NCI-H2081 treated with DMSO at 0.1 percent for 48 hours (cell line): ENCODE measurements at places on chromosomes 16 and 17.

DNA sequence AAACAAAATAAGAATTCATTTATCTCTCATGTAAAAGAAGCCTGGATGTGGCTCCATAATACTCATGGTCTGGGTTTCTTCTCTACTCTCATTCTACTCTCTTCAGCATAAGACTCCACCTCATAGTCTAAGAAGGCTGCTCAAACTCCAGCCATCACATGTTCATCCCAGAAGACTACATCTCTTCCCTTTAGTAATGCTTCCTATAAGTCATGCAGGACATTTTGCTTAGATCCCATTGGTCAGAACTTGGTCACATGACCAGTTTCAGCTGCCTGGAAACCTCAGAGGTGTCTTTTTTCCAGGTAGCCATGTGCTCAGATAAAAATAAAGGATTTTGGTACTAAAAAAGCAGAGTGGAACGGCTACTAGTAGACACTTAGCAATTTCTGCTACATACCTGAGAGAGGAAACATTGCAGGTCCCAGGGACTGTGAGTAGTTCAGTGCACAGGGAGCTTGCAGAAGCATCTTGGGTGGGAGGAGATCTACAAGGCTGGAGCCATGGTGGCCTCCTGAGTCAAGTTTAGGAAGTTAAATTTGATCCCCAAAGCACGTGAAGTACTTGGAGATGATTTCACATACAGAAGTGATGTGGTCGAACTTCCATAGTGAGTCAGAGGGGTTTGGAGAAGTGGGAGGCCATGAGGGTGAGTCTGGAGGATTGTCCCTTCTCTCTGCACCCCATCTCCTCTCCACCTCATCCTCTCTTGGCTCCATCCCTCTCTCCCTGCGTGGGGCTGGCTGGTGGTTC is 110.2 kb downstream of the CCDC182 start:
- DNase-seq: no peak

DNA sequence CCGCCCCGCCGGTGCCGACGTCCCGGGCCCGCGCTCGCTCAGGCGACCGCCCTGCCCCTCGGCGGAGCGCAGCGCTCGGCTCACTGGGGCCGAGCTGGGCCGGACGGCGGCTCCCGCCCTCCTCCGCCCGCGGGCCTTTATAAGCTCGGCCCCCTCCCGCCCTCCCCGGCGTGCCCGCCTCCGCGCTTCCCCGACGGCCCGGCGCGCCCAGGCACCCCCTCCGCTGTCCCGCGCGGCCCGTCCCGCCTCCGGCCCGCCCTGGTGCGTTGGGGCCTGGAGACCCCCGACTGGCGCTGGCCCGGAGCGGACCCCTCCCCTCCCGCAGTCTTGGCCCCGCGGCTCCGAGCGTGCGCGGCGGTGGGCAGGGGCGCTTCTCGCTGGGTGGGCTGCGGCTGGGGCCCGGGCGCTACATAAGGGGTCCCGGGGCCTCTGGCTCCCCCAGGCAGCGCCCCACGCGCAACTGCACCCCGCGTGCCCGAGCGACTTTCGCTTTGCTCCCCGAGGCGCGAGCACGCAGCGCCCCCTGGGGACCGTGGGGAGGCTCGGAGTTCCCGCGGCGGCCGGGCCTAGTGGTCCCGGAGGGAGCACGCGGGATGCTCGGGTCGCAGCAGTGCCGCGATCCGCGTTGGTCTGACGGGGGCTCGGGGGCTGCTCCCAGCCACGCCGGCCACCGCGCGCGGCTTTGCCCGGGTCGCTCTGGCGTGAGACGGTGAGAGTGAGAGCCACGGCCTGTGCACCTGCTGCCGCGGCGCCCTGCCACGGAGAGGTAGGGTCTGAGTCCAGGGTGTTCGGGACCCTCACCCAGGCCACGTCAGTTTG is at the start of gene PIEZO1:
TSS of gene PIEZO1 (minus strand) at position 115 of the 819 bp plus-strand sequence. CDS start 256 bp downstream, outside the sequence.
- no peak for DNase-seq

DNA sequence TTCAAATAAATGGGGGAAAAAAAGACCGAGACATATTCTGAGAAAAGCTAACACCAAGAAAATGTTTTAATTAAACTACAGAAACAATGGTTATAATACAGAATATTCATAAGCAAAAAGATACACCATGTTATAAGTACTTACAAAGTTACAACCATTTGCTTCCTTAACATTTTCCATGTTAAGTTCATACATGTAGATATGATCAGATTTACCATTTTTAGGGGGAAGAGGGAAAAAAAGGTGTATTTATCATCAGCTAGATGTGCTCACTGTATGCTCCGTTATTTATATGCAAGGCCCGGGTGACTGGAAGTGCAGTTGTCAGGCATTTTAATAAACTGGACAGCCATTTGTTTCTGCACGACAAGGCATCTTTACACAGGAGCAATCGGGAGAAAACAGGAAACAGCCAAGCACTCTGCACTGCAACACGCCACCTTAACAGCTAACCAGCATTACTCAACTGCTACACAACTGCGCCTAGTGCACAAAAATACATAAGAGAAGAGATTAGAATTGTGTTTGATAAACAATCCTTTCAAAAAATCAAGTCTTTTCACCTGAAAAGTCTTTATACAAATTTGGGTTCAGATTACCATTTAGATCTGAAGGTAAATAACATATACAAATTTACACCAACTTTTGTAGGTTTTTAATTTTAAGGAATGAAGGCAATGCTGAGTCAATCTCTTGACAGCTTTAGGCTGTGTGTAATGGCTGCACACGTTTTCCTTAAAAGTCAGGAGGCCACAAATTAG is 2.9 kb downstream of the SRSF2 start:
- no peak for DNase-seq

DNA sequence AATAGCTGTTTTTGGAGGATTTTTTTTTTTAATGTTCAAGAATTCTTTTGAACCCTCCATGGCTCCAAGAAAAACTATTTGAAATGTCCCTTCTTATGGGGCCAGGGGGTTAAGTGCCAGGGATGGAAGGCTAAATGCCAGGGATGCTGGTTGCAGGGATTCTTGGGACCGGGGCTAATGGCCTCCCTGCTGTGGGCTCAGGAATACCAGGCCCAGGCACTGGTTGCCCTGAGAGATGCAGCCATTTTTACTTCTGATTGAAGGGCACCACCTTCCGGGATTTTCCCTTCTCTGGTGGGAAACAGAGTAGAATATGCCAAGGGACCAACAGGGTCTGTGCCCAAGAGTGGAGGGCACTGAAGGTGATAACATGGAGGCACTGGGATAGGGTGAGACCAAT is 10.9 kb upstream of the KAT7 start:
- no peak for DNase-seq

GRCh38 chr17:36722903-36723263 is 121.5 kb downstream of the MRM1 start:
- no peak for DNase-seq

GRCh38 chr17:59746849-59747445 is 39.5 kb downstream of the VMP1 start:
- no peak for DNase-seq

- no peak for DNase-seq
Observed at GRCh38 chr17:82350182-82351030, 8.6 kb upstream of the TEX19 start.

- DNase-seq: no peak
Observed at GRCh38 chr17:55743103-55743679, 7.7 kb upstream of the PCTP start.

GRCh38 chr17:66715076-66715675 is 119.7 kb upstream of the CACNG5 start:
- no peak for DNase-seq

DNA sequence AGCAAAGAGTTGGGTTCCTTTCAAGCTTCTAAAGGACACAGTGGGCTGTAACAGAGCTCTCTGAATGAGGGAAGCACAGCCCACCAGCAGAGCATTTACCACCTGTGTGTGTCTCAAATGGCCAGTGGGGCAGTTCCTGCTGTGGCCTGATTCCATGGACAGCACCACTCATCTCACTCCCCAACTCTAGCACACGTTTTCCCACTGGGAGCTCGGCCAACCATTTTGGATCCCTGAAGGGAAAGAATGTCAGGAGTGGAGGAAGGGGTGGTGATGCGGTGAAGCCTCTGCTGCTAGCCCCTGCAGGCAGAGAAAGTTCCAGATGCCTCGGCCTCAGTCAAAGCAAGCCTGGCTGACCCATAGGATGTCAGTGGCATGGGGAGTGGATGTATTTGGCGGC is 86.6 kb downstream of the PLXDC1 start:
- DNase-seq: no peak

- DNase-seq: no peak
Observed at GRCh38 chr16:27111486-27111885, 44.8 kb downstream of the C16orf82 start.

DNA sequence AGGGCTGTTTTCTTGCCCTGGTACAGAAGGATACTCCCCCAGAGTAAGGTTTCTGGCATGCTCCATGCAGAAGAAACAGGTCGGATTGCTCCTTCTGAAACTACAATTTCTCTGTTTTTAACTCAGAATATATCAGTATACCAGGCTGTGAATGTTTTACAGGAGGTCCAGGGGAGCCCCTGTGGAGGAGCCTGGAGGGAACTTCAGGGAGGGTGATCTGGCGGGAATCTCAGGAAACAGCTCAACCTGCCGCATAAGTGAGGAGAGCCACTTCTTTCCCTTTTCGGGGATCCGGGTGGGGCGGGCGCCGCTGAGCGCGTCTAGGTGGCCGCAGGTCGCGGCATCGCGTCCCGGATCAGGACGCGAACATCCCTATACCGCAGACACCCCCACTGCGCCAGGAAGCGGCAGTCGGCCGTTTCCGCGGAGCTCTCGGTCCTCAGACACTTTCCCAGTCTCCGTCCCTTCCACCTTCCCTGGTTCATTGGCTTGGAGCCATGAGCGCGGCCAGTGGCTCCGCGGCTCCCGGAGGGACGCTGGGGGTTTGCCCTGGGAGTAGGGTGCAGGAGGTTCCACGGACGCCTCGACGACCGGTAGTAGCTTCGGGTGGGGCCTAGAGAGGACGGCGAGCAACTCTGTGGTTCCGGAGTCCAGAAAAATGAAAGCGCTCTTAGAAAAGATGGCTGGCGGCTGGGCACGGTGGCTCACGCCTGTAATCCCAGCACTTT is 3.1 kb upstream of the ZNF764 start:
- no peak for DNase-seq

- DNase-seq: no peak
Observed at GRCh38 chr16:11105038-11105903, 150.7 kb downstream of the SOCS1 start.

DNA sequence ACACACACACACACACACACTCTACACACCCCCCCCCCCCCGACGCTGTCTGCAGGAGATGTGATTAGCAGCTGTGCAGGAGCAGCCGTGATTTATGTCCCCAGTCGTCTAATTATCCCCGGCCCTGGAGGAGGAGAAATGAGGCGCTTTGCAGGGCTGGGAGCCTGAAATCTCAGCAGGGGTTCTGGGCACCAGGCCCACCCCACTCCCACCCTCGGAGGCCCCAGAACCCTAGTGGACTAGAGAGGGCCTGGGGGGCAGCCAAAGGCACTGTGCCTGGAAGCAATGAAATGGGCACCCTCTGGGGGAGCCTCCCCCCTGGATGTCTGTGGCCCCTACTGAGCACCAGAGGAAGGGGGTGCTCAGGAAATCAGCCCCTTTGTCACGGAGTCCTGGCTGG is 134.2 kb upstream of the CIBAR2 start:
- peak; percentile 14 for DNase-seq

DNA sequence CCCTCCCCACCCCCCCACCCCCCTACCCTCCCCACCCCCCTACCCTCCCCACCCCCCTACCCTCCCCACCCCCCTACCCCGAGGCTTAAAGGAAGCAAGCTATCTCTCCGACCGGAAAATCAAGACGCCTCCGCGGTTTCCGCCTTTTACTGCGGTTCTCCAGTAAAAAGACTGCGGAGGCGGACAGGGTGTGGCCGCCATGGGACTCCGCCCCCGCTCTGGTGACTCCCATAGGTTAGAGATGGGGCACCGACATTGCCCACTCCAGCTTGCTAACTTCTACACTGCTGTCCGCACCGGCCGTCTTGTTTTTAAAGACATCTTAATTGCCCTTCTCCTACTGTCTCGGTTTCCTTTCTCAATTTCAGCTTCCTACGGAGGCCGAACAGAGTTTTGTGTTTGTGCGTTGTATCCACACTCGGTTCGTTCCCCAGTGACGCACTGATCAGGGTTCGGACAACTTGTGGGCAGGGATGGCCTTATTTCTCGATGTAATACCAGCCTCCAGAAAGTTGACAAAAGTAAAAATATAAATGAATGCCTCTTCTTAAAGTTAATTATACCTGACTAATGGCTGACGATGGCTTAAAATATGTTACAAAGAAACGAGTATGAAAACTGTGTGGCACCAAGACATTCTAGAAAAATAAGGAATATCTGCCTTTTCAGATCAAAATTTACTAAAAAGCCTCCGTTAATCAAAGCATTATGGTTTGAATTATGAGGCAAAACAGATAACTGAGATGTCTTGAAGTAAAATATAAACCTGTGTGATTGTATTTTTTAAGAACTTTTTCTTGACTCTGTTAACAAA is 1.1 kb upstream of the ZNF200 start:
- DNase-seq: no peak

- peak; percentile 58 for DNase-seq
Observed at GRCh38 chr17:39730095-39730921, at the start of gene MIEN1. MIEN1 (minus strand) TSS chr17:39730532; CDS start chr17:39730495, 37 bp downstream.

GRCh38 chr17:50280068-50280467 is 5.8 kb downstream of the TMEM92 start:
- DNase-seq: no peak

GRCh38 chr16:87535855-87536794 is 43.3 kb upstream of the ZCCHC14 start:
- no peak for DNase-seq

DNA sequence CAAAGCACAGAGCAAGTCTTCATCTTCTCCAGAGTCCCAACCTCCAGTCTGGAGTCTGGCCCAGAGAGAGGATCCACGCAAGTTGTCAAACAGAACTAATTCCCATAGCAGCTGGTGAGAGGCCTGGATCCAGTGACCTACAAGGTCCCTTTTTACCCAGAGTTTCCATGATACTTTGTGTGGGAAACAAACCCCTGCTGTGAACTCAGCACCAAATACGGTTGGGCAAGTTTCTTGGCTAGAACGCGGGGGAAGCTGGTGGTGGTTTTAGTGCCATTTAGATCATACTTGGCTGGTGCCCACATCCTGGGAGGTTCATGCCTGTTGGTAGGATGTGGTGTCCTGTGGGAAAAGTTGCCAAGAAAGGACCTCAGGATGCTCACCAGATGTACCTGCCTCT is 18.1 kb downstream of the TMC7 start:
- DNase-seq: no peak

DNA sequence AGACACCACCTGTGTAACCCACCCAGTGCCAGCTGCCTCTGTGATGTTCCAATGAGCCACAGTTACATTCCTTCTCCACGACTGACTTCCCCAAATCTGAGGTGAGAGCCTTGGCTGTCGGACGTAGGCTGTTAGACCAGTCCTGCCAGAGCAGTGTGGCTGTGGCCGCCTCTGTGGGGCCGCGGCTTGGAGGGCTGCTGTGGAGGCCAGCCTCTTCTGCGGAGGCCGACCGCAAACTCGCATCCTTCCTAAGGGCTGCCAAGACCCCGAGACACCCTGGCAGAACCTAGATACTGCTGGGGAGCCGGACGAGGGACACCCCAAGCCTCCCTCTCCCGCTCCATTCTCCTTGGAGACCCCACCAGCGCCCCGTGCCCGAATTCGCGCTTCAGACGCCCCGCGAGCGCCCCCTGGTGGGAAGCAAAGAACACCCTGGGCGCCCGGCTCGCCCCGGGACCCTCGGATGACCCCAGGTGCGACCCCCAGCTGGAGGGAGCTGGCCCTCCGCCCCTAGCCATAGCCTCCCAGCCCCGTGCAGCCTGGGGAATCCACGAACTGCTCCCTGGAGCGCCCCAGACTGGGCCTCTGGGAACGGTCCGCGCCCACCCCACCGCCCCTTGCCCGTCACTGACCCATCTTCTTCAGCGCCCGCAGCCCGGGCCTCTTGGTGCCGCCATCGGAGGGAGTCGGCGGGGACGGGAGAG is 547 bp downstream of the PLCD3 start:
- no peak for DNase-seq
